ENCODE measurements at places on chromosomes 1 and 21.

- DNase-seq, result no peak
Measured at GRCh38 chr1:201346337-201346939, 31.0 kb downstream of the TNNT2 start.

DNA sequence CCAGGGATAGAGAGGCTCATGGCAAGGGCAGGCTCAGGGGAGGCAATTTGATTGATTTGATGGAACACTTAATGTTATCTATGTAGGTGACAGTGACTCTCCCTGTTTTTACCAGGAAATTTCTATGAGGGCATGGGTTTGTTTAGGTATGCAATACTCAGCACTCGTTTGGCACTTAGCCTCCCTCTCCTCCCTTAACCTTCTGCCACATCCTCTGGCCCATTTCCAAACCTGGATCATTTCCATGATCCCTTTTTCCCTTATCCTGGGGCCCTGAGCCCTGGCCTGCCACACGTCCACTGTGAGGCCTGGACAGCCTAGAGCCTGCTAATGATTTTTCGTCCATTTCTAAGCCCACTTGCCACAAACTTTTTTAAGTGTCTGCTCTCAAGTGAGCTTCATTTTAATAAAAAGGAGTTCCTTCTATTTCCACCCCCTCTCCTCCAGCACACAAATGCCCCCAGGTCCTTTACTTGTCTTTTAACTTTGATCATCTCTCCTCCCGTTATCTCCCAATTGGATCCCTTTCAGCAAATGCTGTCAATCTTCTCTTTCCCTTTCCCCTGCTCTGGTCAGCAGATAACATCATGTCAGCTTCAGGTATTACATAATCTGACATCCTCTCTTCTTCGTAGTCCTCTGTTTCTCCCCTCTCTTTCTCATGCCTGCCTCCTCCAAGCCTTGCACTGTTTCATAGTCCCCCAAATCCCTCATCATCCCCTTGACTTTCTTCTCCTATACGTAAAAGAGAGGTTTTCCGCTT lies 37.8 kb upstream of the GADD45A start:
- DNase-seq, result no peak

- DNase-seq, result no peak
Measured at GRCh38 chr1:226603022-226603857, 54.7 kb downstream of the STUM start.

DNA sequence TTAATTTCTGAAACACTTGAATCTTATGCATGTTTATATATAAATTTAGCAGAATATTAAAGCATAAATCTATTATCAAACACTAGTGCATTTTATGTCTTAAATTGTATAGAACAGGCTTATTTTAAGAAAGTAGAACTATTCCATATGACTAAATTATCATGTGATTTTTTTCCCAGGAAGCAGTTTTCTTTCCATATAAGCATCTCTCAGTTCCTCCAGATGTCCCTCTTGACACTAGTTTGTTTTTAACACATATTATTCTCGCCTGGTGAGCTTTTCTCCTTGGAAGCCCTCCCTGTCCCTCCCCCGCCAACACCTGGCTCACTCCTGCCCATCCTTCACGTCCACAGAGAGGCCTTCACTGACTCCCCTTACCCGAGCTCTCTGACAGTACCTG lies 48.3 kb upstream of the BCAR3 start:
- DNase-seq, result no peak

- no peak for DNase-seq
Measured at GRCh38 chr1:85406887-85407533, 57.9 kb downstream of the DDAH1 start.

DNA sequence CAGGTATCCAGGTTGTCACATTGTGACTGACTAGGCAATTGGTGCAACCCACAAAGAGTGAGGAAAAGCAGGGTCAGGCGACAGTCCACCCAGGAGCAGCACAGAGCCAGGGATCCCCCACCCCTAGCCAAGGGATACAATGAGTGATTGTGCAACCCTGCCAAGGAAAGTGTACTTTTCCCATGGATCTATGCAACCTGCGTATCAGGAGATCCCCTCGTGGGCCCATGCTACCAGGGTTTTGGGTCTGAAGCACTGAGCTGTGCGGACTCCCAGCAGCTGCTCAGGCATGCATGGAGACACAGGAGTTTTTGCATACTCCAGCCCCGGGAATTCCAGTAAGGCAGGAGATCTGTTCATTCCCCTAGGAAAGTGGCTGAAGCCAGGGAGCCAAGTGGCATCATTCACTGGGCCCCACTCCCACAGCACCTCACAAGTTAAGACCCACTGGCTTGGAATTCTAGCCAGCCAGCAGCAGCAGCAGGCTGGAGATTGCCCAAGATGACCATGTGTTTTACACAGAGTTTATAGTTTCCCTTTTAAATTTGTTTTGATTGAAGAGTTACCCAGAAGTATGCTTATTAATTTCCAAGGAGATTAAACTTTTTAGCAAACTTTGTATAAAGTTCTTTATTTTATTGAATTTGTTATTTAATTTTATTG lies 136.0 kb downstream of the LTN1 start:
- DNase-seq, result no peak

DNA sequence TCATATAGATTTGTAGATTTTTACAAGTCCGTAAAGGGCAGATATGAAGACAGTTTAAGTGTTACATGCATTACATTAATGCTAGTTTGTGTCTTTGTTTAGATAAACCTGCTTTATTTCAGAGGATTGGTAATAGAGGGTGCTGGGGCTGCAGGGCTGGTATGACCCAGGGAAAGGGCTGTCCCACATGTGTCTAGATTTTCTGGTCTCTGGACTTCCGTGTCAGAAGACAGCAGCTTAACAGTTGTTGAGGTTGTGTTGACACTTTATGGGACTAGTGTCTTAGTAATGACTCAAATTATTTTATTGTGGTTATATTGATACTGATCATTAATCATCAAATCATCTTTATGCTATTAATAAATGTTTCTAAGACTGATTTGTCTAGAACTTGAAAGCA lies 10.1 kb downstream of the PRDM2 start:
- no peak for DNase-seq

- no peak for DNase-seq
Measured at GRCh38 chr1:164735315-164736052, 176.5 kb downstream of the PBX1 start.

- no peak for DNase-seq
Measured at GRCh38 chr1:17276568-17276967, 27.7 kb downstream of the PADI3 start.

DNA sequence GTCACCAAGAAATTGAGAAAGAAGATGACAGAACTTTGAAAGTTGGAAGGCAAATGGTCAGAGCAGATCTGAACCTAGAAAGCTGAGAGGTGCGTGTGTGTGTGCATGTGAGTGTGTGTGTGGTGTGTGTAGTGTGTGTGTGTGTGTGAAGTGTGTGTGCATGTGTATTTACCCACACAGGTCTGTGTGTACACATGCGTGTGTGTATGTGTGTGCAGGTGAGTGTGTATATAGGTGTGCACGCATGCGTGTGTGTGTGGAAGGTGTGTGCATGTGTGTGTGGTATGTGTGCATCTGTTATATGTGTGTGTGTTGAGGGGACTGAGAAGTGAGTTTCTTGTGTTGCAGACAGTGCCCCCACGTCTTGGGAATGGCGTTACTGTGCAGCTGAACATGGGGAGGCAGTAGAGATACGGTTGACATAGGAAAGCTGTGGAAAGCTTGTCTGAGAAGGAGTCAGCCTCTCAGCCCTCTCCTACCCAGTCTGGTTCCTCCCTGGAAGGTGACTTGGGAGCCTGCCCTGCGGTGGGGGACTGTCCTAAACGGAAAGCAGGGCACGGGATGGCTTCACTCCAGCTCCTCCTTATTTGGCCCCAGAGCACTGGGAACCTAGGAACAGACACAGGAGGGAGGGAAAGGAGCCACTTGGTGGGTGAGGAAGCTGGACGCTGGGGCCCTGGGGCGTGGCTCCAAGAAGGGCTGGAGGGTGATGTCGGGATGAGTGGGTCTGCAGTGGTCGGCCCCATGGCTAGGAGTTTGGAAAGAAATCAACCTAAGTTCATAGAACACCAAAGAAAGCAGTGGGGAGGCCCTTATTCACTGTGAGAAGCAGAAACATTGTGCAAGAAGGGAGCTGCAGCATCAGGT lies 97.2 kb downstream of the PCBP3 start:
- no peak for DNase-seq

- no peak for DNase-seq
Measured at GRCh38 chr1:84896279-84896678, 3.3 kb upstream of the LPAR3 start.

DNA sequence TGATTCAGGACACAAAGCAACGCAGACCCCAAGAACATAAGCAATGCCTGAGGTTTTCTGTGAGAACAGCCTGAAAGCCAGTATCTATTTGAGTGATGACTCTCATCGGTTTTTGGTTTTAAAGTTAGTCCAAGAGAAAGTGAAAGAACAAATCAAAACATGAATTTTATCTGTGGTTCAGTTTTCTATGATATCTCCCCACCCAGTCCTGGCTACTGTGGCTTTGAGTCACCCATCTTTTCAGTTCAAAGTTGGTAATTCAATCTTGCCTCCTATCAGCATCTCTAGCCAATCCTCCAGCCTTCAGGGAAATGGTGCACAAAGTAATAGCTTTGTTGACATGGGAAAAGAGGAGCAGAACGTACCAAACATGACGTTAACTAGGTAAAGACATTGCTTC lies 40.5 kb upstream of the KRTAP19-8 start:
- DNase-seq, result no peak

DNA sequence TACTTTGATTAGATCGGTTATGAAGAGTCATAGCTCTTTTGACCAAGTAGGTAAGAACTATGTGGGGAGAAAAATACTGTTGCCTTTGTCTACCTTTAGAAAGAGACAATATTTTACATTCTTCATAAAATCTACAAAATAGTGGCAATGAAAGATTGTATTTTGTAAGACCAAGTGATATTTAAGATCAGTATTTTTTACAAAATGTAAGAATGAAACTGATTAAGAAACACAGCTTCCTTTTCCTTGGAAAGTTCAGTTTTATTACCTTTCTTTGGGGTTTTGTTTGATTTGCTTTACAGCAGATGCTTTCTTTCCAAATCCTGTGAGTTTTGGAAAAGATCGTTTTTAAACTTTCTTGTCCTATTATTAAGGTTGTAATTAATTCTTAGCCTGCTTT lies 69.8 kb downstream of the SLC35A3 start:
- no peak for DNase-seq

GRCh38 chr1:226697151-226697928 lies 41.7 kb downstream of the ITPKB start:
- no peak for DNase-seq

DNA sequence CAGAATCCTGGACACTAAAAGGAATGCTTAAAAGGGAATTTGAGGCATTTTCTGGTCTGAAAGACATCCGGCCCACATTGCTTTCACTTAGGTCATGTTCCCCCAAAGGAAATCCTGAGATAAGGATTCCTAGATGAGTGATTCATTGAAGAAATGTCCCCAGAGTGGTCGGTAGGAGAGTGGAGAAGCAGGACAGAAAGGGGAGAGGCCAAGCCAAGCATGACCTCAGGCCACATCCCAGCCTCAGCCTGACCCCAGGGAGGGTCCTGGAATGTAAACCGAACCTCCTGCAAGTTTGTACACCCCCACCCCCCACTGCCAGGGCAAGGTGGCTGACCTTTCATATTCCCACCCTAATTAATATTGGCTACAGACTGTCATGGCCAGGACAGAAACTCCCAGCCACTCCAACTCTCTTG lies 16.6 kb downstream of the HIVEP3 start:
- DNase-seq, result no peak

GRCh38 chr1:27868932-27869718 lies 3.2 kb upstream of the THEMIS2 start:
- peak; percentile 61 for DNase-seq

- no peak for DNase-seq
Measured at GRCh38 chr1:79124756-79125155, 118.2 kb upstream of the ADGRL4 start.

DNA sequence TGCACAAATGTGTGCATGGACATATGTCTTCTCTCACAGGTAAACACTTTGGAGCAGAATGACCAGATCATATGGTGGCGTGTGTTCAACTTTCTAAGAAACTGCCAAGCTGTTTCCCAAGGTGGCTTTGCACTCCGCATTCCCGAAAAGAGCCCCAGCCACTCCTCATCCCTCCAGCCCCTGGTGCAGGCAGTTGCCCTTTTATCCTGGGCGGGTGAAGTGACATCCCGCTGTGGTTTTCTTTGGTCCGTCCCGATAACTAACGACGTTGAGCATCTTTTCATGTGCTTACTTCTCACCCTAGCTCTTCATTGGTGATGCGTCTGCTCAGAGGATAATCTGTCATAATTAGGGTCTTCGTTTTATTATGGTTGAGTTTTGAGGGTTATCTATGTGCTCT lies 612.5 kb downstream of the MATN1 start:
- DNase-seq, result no peak

DNA sequence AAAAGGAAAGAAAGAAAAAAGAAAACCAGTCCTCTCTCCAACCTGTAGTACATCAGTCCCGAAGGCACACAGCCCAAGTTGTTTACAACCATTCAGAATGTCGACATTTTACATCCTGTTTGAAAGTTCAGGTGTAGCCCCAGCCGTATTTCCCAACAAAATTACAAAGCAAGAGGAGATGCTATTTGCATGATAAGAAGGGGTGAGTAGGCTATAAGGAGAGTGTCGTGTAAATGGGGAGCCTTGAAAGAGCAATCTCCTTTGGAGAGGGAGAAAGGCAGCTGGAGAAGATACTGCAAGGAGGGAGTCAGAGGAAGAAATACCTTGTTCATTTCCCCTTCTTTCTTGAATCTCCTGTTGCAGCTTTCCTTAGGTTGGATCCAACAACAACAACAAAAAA lies 35.5 kb upstream of the DENND1B start:
- DNase-seq, result no peak

DNA sequence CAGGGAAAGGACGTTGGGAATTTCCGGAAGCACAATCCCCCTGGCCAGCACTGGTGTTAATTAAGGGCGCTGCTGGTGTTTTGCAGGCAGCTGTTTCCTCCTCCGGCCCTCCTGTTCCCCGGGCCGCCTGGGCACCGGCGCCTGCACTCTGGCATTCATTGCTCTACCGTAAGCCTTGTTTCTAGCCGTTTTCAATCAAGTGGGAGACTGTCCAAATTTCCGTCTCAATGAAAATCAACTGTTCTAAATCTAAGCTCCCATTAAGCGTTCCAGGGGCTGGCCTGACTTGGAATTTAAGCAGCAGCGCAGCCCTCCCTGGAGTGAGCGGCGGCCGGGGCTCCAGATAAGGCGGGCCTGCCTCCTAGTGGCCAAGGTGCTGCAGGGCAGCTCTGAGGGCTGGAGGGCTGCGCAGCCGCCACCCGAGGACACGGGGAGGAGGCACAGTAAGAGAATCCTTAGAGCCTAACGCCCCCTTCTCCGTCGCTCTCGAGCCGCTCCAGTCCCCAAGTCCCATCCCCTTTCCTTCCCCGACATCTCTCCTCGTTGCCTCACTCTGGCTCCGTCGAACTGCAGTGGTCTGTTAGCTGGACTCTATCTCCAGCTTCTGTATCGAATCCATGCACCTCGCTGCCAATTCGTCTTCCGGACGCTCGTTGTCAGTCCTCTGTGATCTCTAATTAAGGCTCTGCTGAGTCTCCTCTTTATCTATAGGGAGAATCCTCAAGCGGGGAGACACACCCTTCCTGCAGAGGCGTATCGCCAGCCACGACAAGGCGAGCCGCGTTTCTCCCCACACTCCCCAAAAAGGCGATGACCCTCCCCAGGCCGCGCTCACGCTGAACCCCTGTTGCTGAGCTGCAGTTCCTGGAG lies 57.8 kb upstream of the LRRC8D start:
- DNase-seq, result peak; percentile 77

GRCh38 chr1:38009088-38009840 lies 3.3 kb upstream of the UTP11 start:
- DNase-seq, result no peak
